ENCODE measurements at places on chromosomes 12 and 14.
A peak's percentile ranks its signal among the peaks of the same experiment; 100 is the strongest.

DNA sequence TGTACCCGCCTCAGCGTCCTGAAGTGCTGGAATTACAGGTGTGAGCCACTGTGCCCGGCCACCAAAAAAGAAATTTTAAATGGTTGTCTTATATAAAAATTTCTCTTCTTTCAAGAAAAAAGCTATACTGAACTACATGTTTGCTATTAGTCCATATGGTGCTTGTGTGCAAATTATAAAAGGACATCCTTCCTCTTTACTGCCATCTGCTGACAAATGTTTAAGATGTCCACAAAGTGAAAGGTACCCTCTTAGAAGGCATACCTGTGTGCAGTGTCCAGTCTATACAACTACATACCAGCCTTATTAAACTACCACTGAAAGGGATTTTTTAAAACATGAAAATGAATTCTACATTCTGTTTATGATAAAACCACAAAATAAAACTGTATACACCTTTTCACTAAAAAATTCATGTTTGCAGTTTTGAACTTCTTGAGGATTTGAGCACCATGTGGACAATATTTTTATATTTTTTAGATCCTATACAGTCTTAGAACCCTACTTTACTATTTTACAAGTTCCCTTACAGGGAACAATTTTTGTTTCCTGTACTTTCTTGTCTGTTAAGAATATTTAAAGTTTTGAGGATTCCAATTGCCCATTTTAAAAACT is 32.8 kb upstream of the TOMM20L start:
- no peak for DNase-seq

- DNase-seq: no peak
Measured at GRCh38 chr14:81440041-81440440, 39.9 kb upstream of the STON2 start.

DNA sequence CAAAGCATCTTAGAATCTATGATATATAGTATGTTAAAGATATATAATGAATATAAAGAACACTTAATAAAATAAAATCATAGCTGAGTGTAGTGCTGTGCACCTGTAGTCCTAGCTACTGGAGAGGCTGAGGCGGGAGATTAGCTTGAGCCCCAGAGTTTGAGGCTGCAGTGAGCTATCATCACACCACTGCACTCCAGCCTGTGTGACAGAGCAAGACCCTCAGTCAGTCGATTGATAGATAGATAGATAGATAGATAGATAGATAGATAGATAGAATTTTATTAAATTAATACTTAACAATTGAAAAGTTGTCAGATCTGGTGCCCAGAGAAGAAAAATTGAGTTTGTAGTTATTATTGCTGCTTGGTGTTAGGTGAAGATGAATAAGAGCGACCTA is 40.0 kb downstream of the CNOT2 start:
- DNase-seq: no peak

GRCh38 chr12:64549108-64549507 is 61.2 kb upstream of the RASSF3 start:
- DNase-seq: no peak

DNA sequence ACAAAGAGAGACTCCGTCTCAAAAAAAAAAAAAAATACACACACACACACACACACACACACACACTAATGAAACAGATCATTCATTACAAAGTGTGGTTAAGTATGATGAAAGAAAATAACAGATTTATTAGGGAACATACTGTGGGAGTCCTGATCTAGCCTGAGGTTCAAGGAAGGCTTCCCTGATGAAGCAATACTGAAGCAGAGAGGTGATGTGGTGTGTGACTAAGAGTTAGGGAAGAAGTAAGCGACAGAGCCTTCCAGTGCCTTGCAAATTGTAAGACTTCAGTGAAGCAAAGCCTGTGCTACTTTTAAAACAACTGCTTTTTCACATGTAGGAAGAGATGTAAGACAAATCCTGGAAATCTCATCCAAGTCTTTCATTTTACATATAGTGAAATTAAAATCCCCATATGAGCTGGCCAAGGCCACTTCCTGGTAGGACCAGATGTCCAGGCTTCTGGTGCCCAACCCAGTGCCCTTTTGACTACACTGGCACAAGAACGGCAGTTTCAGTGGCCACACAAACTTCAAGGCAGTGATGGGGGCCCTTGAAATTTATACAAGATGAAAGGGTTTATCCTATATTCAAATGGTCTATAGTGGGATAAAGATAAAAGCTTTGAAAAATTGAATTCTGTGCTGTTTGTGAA is 86.2 kb downstream of the STON2 start:
- DNase-seq: no peak

- DNase-seq: peak; percentile 70
Measured at GRCh38 chr12:40208707-40209446, 15.9 kb upstream of the LRRK2 start.

DNA sequence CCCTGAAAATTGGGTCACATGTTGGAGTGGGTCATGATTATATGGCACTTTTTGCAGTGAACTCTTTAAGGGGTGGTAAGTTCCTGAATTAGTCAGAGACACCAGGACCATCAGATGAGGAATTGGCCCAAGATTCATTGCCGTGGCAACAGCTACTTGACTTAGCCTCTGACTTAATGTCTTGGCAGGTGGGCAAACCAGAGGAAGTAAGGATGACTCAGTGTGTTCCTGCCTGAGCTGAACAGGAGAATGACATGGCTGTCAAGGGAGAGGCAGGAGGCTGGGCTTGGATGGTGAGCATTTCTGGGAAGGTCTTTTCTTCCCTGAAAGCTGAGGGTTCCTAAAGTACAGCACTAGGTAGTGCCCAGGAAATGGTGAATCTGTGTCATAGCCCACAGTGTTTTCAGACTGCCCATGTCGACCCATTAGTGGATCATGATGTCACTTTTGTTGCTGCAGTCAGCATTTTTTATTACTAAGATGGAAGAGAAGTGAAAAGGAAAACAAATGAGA is 170.1 kb upstream of the PWP1 start:
- no peak for DNase-seq

- DNase-seq: no peak
Measured at GRCh38 chr14:57869617-57870016, 3.7 kb upstream of the SLC35F4 start.

DNA sequence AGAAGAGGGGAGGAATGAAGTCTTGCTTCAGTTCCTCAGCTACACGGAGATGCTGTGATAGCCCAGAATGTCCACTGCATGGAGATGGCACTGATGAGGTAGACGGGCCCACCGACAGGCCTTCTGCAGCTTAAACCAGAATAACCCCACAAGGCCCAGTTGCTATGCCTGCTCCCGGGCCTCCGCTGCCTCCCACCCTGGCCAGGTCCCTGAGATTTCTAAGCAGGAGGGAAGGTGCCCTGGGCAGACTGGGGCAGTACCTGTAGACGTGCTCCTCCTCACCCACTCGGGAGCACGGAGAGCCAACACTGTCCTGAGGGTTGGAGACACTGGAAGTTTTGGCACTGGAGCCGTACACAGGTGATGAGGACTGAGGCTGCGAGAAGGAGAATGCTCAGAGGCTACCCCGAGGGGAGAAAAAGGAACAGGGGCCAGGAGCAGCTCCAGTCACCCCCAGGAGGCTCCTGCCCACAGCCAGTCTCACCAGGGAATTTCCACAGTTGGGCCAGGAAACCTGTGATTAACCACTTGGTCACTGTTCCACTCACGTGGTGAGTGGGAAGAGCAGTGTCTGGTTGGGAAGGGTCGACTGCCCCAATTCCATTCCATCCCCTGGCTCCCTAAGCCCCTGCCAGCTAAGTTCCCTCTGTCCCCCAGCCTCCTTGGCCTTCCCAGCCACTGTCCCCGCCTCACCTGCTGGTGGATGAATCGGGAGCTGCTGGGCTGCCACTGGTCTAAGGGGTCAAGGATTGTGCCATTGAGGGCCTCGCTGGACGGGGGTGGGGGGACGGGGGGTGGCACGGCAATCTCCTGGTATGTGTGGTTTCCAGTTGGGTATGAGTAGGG is 22.8 kb upstream of the RPLP0 start:
- no peak for DNase-seq

- DNase-seq: peak; percentile 87
Measured at GRCh38 chr14:50667996-50668825, at the start of gene SAV1. SAV1 (minus strand) TSS chr14:50668306; CDS start chr14:50667967, 339 bp downstream.

DNA sequence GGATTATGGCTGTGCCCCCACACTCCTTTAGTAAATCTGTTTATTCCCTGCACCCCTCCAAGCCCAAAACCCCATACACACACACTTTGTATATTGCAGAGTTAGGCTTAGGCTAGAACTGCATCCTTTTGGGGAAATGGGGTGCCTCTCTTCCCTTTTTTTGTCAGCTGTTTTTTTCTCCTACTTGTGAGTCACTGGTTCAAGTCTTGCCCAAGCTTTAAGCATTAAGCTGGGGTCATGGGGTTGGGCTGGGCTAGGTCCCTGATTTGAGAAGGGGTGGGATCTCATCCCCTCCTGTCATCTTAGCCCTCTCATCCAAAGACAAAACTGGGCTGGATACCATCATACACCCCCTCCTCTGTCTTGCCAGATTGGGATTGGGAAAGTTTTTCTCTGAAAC is 1.6 kb downstream of the LRP1 start:
- DNase-seq: no peak

GRCh38 chr12:65125975-65126374 is 4.9 kb upstream of the WIF1 start:
- DNase-seq: no peak

- DNase-seq: no peak
Measured at GRCh38 chr14:87615822-87616679, 376.9 kb downstream of the GALC start.

DNA sequence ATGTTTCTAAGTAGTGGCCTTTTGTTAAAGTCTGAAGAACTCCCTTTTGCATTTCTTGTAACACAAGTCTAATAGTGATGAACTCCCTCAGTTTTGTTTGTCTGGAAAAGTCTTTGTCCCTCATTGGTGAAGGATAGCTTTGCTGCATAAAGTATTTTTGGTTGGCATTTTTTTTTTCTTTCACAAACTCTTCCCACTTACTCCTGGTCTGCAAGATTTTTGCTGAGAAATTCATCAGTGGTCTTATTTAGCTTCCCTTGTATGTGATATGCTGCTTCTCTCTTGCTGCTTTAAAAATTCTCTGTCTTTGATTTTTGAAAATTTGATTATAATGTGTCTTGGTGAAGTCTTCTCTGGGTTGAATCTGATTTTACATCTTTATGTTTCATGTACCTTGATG is 22.7 kb downstream of the TRMT5 start:
- DNase-seq: no peak

- peak; percentile 47 for DNase-seq
Measured at GRCh38 chr12:71567537-71567936, 96.1 kb downstream of the ZFC3H1 start.

- DNase-seq: no peak
Measured at GRCh38 chr12:25376985-25377384, 126.3 kb upstream of the KRAS start.

GRCh38 chr14:92223025-92223424 is 99.9 kb upstream of the SLC24A4 start:
- no peak for DNase-seq

DNA sequence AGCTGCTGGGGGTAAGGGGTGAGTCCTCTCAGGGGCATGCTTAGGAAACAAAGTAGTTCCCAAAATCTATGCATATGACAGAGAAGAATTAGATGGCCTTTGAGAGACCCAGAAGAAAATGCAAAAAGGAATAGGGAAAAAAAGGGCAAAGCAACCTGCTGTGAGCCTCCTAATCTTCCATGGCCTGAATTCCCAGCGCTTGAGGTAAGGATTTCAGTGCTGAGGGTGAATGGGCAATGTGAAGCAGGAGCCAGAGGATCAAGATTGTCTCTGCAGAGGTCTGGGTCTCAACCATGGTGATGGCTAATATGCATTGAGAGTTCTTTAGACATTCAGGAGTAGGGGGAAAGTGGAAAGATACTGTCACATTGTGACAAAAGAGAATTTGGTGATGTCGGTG is 31.5 kb downstream of the GPR65 start:
- DNase-seq: no peak

- DNase-seq: no peak
Measured at GRCh38 chr12:131829791-131830334, 1.7 kb downstream of the MMP17 start.

DNA sequence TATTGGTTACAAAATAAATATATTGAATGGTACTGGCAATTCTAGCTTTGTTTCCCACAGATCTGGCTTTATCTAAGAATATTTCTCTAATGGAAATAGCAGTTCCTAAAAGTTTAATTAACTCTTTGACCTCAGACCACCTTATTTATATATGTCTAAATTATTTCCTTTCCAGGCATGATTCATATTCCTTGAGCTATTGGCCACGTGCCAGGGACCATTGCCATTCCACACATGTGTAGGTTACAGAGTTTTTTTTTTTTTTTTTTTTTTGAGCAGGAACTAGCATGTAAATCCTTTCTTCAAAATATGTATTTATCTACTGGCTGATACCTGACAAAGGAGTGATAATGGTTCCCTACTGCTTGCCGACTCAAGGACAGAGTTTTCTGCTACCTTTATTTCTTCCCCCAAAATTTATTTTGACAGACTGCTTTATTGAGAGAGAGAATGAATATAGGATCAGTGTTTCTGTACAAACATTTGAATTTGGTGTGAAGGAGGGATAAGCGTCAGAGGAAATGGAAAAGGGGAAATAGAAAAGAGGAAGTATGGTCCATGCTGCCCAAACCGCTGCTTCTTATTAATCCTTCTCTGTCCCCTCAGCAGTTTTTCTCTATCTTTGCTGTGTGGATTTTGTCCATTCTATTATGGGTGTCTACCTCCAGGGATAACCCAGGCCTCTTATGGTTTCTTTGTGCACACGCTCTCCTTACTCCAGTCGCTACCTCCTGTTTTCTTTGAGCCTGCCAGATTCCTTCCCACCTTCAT is 36.4 kb downstream of the PDE3A start:
- peak; percentile 46 for DNase-seq

GRCh38 chr14:88815980-88816379 is 8.5 kb upstream of the TTC8 start:
- DNase-seq: no peak

DNA sequence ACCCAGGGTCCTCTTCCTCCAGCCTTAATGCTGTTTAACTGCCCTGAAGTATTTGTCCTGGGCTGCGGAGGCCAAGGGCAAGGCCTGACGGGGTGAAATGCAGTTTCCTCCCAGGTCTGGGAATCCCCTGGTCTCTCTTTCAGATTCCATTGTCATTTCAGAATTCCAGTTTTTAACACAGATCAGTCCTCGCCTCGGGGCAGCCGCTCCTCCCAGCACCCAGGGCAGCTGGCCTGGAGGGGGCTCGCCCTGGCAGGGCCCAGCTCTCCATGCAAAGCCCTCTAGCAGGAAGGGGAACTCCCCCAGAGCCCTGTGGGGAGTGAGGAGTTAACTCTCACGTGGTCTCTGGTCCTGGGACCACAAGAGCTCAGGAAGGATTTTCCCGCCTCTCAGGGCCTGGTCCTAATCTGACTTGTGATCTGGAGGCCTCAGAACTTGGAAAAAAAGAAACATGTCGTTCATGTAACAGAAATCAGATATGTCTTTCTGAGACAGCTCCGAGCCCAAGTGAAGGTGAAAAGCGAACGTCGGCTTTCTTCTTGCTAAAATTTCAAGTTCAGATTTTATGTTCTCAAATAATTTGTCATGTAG is 265.6 kb upstream of the SFSWAP start:
- DNase-seq: no peak

- DNase-seq: no peak
Measured at GRCh38 chr12:12534166-12534866, 28.3 kb downstream of the DUSP16 start.

Measured in lower lobe of right lung (tissue), 2 donors.